ENCODE measurements at places on chromosomes 16 and 17.

DNA sequence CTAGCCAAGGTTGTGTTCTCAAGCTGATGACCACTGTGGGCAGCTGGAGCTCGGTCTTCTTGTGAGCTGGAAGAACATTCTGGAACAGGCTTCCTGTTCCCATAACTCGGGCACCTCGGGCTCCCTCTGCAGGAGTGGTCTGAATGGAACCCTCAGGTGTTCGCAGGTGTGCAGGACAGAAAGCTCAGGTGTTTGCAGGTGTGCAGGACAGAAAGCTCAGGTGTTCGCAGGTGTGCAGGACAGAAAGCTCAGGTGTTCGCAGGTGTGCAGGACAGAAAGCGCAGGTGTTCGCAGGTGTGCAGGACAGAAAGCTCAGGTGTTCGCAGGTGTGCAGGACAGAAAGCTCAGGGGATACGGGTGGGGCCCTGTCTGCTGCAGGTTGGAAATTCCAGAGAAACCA, 109.0 kb upstream of the CACNG5 start:
- no peak for DNase-seq

GRCh38 chr17:81962499-81963441, 1.8 kb upstream of the NOTUM start:
- no peak for DNase-seq

DNA sequence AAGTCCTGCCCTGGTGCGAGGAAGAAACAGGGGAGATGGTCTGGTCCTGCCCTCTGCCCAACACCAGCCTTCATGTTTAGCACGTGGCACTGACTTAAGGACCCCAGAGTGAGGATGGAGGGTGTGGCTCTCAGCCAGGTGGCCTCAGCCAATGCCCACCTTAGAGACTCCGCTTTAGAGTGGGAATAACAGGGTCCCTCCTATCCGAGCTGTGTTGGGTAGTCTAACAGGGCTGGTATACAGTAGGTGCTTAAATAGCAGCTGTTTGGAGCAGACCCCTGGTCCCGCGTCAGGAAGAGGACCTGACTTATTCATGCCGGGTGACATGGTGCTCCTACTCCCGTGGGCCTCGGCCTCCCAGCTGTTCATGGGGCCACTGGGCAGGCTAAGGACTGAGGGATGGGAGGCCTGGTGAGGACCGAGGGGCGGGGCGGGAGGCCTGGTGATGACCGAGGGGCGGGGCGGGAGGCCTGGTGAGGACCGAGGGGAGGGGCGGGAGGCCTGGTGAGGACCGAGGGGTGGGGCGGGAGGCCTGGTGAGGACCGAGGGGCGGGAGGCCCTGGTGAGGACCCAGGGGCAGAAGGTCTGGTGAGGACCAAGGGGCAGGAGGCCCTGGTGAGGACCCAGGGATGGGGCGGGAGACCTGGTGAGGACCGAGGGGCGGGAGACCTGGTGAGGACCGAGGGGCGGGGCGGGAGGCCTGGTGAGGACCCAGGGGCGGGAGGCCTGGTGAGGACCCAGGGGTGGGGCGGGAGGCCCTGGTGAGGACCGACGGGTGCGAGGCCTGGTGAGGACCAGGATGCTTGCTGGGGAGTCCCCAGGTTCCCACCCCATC, 7.6 kb downstream of the ZFPM1 start:
- no peak for DNase-seq

GRCh38 chr16:85529489-85530369, 83.4 kb upstream of the GSE1 start:
- DNase-seq: peak; percentile 53

DNA sequence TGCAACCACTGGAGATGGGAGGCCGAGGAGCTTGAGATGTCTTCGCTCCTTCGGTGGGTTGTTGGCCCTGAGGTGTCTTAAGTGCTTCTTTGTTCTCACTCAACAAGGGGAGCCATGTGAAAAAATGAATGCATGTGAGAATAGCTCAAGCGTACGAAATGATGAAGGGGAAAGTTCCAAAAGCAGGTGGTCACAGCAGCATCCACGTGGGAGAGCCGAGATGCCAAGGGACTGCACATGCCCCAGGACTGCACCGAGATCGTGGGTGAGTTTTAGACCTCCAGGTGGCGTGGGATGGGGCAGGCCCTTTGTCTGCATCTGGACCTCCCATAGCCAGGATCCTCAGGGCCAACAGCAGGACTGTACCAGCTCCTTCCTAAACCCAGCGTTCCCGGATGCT, 8.1 kb downstream of the SLC38A8 start:
- DNase-seq: no peak
